ENCODE measurements at places on chromosomes 1 and 21.

DNA sequence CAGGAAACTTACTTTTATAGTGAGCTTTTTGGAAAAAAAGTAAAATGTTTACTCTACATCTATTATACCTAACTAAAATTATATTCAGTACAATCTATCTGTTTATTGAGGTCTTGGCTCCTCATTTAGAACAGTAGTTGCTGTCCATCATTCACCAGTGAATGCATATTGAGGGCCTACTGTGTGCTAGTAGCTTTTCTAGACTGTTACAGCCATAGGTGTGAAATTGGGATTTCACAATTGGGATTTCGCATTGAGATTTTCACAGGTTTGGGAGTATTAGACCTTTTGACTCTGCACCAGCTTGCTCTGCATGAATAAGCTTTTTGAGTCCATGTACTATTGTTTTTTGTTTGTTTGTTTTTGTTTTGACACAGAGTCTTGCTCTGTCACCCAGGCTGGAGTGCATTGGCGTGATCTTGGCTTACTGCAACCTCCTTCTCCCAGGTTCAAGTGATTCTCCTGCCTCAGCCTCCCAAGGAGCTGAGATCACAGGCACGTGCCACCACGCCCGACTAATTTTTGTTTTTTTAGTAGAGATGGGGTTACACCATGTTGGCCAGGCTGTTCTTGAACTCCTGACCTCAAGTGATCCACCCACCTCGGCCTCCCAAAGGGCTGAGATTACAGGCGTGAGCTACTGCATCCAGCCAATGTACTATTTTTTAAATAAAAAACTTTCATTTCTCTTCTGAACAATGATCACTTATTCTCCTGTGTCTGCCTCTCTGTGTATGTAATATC lies 47.2 kb upstream of the ERRFI1 start:
- no peak for DNase-seq

- DNase-seq: no peak
Measured at GRCh38 chr1:202063093-202063492, 52.7 kb downstream of the ELF3 start.

GRCh38 chr1:86938450-86938849 lies 24.0 kb downstream of the HS2ST1 start:
- no peak for DNase-seq

DNA sequence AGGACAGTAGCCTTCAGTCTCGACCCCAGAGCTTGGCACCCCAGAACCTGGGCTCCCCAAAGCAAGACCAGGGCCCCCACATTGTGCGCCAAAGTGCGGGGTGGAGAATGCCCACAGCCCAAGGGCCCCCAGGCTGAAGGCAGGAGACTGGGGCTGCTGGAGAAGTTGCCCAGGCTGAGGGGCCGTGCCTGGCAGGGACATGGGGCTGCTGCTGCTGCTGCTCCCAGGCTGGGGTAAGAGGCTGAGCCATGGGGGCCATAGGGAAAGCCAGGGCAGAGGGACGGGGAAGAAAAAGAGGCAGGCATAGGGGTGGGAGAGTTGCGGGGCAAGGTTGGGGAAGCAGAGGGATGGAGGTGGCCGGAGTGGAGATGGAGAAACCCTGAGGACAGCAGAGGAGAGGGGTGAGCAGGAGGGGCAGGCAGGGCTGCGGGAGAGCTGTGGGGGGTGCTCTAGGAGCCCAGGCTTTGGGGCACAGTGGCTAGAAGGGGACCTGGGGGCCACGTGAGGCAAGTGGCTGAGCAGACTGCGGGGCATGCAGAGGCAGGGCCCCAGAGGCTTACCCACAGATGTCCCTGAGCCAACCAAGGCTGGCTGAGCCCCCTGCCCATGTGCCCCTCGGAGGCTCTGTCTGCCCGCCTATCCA lies 18.9 kb downstream of the SLC27A3 start:
- DNase-seq: peak; percentile 74

DNA sequence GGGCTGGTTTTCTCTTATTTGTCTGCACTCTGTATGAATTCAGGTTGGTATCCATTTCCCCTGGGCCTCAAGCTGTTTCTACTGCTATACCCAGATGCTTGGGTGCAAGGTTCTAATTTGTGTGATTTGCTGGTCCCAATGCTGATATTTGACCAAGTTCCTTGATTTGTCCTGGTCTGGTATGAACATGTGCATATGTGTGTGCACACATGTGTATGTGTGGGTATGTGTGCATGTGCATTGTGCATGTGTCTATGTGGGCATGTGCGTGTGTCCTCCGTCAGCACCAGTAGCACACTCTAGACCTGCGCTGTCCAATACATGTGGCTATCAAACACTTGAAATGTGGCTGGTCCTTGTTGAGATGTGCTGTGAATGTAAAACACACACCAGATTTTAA lies 102.4 kb upstream of the TSPAN2 start:
- DNase-seq: no peak

DNA sequence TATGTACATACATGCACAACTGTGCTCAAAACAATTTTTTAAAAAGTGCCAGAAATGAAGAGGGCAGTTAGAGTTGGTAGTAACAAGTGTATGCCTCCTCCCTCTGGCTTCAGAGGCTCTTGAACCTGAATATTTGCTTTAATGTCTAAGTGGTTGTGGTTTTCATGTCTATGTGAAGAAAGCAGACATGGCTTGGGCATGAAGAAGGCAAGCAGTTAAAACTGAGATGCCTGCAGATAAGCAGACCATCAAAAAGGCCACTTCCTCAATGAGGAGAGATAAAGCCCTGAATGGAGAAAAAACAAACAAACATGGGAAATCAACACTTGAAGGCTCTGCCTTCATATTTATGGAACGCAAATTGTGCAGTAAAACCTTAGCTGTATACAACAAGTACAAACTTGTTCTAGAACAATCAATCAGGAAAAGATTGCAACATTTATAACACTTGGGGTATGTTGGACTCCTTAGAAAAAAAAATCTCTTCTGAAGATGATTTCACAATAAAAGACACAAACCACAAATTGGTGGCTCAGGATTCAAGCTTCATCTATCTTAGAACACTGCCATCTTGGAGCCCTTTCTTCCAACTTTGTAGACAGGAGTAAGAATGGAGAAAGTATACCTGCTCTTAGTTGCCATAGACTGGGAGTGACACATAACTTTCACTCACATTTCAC lies 52.7 kb upstream of the PLA2G4A start:
- no peak for DNase-seq

DNA sequence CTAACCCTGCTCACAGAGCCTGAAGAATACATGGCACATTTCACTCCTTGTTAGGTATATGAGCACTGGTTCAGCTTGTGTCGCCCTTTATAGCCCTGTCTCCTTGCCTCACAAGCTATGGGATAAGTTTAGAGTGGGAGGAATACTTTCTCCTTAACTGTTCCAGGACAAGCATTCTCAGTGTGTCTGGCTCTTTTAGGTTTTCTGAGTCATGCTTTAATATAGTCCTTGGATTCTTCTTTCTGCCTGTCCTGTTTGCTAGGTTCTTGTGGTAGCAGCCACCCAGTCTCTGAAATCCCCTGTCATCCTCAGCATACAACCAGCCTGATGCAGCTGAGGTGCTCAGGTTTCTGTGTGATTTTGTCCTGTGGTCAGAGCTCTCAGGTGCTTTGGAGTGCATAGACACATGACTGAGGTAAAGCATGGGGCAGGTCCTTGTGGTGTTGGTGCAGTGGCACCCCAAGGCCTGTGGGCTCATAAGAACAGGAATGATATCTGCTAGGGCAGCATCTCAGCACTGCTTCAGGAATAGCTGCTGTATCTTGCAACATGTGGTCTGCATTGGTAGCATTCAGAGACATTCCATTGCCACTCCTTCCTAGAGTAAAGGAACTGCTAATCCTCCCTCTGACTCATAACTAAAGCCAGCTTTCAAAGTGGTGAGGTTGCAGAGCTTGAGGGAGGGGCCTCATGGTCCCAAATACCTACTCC lies 14.2 kb upstream of the CASQ2 start:
- DNase-seq: no peak

- DNase-seq: peak; percentile 14
Measured at GRCh38 chr1:114803001-114803400, 22.5 kb upstream of the SIKE1 start.

GRCh38 chr1:228155596-228156514 lies 6.1 kb downstream of the GJC2 start:
- DNase-seq: no peak

- no peak for DNase-seq
Measured at GRCh38 chr1:29162476-29163138, 19.1 kb downstream of the SRSF4 start.

- no peak for DNase-seq
Measured at GRCh38 chr1:109740615-109741373, at the start of gene GSTM3. Gene GSTM3 (minus strand): TSS chr1:109741038. CDS start chr1:109740287, 751 bp downstream.

DNA sequence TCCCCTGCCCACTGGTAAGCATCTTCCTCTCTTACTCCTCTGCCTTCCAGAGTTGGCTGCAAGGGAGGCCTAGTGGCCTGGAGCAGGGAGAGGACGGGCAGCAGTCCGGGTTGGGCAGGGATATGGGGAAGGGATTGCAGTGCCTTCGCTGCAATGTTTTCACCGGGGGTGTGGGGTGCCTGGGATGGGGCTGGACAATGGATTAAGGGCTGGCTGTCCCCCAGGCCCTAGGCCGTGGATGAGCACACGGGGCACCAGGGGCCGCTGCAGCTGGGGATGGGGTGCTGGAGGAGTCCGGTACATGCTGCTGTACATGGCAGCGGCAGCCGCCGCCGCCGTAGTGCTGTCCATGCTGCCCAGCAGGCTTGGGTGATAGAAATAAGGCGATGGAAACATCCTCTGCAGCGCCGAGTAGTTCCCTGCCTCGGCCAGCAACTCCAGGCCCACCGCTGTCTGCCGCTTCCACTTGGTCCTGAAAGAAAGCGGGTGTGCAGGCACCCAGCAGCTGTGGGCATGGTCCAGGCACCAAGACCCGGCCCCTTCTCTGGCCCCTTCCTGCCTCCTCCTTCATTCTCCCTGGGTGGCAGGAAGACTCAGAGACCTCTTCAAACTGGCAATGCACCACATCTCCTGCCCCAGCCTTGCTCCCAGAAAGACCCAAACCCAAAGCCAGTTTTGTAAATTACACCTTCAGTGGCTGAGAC lies 4.8 kb downstream of the BARHL2 start:
- DNase-seq: no peak

DNA sequence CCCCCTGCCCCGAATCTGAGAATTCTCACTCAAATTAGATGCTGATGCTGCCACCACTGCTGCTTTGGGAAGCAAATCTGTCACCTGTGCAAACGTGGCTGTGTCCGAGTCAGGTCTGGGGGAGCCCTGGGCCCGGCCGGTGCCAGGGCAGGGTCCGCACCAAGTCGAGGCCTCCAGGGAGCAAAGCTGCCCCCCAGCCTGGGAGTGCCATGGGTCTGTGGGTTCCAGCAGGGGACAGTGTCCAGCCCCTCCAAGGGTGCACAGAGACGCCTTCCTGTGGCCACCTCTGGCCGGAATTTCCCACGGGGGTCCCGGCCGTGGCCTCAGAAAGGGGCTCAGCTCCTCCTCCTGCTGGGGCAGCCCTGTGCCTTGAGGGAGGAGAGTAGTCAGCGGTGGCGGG lies 27.7 kb upstream of the TTLL10 start:
- no peak for DNase-seq

DNA sequence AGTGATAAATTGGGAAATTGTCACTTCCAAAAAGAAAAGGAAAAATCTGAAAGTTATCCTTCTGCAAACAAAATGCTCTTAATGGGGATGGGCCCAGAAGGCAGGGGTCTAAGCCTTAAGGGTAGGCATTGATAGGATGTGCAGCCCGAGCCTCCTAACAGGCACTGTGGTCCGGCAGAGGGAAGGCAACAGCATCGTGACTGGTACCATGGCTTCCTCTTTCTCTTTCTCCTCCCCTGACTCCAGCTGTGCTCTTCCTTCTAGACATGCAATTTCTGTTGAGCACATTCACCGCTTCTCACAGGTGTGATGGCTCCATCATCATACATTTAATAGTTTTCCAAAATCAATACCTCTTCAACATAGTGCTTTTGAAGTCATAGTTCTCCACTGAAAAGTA lies 91.5 kb downstream of the SELENOF start:
- DNase-seq: no peak

DNA sequence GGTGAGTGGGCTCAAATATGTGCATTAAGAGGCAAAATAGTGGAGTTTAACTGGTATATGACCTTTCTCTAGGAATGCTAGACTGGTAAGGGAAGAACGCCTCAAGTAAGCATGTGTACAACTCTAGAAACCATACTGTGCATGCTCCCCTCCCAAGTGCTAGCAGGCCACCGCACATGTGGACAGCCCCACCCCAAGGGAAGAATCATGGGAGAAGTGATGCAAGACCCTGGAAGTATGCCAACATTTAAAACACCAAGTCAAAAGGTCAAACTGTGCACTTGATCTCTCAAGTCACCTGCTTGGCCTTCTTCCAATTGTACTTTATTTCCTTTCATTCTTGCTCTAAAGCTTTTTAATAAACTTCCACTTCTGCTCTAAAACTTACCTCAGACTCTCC lies 120.4 kb downstream of the WDR3 start:
- no peak for DNase-seq

GRCh38 chr21:38965910-38966504 lies 160.3 kb downstream of the ETS2 start:
- no peak for DNase-seq

GRCh38 chr1:202361224-202361623 lies 12.7 kb downstream of the PPP1R12B start:
- DNase-seq: no peak

GRCh38 chr21:20424943-20425342 lies 573.3 kb upstream of the NCAM2 start:
- no peak for DNase-seq

DNA sequence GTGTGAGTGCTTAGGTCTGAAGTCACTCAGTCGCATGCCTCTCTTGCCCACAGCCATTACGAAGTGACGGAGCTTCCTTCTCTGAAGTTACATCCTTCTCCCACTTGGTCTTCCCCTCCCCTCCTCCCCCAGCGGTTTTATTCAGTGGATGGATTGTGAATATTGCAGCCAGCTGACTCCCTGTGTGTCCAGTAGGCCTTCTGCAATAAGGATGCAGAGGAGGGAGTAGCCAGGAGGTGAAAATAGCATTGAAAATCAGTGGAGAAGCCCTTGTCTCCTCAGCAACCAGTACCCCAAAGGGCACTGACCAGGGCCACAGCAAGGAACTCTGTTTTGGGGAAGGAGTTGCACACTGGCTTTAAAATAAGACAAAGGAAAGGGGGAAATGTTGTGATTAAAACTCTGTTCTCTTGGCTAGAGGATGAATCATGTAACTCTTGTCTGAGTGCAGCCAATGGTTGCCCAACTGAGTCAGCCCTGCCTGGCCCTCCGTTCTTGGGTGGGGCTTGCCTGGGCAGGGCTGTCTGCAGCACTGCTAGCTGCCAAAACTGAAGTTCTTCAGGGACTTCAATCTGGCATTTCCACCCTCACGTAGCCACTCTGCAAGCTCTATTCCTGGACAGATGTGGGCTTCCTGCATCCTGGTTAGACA lies 4.3 kb downstream of the S100A10 start:
- peak; percentile 96 for DNase-seq

DNA sequence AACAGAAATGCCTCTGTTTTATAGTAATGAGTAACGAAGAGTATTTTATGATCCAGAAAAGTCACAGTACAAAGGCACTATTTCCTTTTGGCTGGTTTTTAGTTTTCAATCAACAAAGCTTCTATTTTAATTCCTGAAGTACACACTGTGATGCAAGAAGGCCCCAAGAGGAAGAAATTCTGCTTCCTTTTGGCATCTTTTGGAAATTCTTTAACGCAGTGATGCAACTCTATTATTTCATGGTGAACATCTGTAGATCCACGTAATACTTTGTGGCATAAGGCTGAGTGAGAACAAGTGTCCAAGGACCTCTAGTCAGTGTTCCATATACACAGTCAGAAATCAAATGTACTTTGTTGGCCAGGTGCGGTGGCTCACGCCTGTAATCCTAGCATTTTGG lies 137.5 kb downstream of the TGFB2 start:
- DNase-seq: no peak

GRCh38 chr1:152348447-152348846 lies 11.4 kb downstream of the FLG2 start:
- DNase-seq: no peak

All from lower leg skin (tissue), 4 donors.